Activated B cell treated with CpG ODN at 0.5 μM for 24 hours (primary cell): ENCODE measurements at places on chromosomes 5 and 9. TPM values are rescaled to one million over a fixed set of nuclear protein-coding genes. Genes with fewer than 3 reads are reported as not detected.

DNA sequence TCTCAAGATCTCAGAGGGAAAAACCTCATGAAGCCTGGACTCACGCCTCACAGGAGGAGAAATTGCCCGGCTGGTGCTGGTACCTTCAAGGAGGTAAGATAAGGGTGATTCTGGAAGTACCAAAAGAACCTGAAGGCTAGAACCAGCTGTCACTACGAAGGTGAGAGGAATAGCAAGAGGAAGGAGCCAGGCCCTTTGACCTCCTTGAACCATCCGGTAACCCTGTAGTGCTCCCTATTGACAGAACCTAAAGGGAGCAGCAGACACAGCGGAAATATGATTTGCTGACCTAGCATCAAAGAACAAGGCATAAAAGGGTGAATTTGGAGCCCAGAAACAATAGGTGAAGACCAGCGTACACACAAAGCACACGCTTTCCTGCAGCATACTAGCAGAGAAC is 92.2 kb downstream of the DOCK8 start:
- H3K27ac ChIP-seq = peak overlapping the region; percentile 46
- no peak for DNase-seq
- H3K36me3 ChIP-seq = peaks cover 81% of the 10 kb centered on the region
- no peaks in the 10 kb centered on the region for H3K27me3 ChIP-seq
- no peak overlapping the region for H3K4me3 ChIP-seq
- no peaks in the 10 kb centered on the region for H3K4me1 ChIP-seq

TNFSF15 gene
- 0.10 and 0.22 TPM in 2 replicates for total RNA-seq

DNA sequence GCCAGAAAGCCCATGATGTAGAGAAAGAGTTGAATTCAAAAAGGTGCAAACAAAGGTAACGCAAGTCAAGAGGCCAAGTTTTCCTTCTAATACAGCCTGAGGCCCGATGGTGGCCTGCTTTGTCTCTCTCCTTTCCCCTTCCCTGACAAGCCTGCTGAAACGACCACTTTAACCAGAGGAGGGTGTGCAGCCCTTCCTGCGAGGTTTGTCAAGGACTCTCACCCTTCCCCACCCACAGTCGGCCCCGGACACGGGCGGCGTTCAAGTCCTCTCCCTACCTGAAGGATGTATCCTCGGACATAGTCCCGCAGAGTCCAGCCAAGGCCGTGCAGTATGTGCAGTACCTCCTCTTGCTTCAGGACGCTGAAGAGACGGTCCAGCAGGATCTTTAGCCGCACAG is 318.2 kb downstream of the BNC2 start:
- no peak overlapping the region for H3K4me3 ChIP-seq
- H3K4me1 ChIP-seq = no peaks in the 10 kb centered on the region
- H3K27me3 ChIP-seq = no peaks in the 10 kb centered on the region
- DNase-seq = no peak

GRCh38 chr9:70600506-70600905 is 186.0 kb upstream of the KLF9 start:
- no peaks in the 10 kb centered on the region for H3K36me3 ChIP-seq
- no peak overlapping the region for H3K4me3 ChIP-seq
- peaks cover 3% of the 10 kb centered on the region for H3K27me3 ChIP-seq
- no peak for DNase-seq

DNA sequence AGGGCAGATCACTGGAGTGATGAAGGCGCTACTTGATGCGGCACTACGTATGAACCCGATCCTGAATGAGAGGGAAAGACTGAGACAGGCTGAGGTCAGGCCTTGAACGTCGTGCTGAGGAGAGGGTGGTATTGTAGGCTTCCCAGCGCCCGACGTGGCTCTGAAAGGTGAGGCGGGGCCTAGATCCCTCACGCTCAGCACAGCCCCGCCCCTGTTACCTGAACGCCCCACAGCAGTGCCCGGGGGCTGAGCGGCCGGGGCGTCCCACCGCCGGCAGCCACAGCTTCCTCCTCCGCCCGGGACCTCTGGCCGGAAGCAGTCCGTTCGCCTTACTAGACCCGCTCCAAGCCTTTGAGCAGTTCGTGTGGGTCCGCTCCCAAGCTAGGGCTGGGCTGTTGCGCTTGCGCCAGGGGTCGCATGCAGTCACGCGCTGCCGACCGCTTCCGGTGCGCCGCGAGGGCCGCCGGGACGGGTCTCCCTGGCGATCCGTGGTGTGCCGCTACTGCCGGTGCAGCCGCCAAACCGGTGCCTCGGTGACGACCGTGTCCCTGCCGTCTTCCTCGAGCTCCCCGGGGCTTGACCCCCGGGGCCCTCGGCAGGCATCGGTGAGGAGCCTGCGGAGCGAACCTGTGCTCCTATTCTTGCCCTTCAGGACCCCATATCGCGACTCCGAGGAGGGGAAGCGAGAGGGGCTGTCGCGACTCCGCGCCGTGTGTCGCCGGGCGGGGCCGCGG is at the start of the genes HMGXB3 and TIGD6:
HMGXB3 (plus strand) TSS at position 484 of the 734 bp plus-strand sequence. CDS start 4,114 bp downstream, outside the sequence.
TIGD6 (minus strand) TSS at position 399 of the 734 bp plus-strand sequence. CDS start 4,306 bp downstream, outside the sequence.
- DNase-seq = peak; percentile 87
- peaks cover 28% of the 10 kb centered on the region for H3K4me1 ChIP-seq
- H3K27me3 ChIP-seq = no peaks in the 10 kb centered on the region
- peak within 1 kb of the TSS; percentile 91 for H3K27ac ChIP-seq
- peaks cover 34% of the 10 kb centered on the region for H3K36me3 ChIP-seq
- H3K4me3 ChIP-seq = peak within 1 kb of the TSS; percentile 95

GRCh38 chr5:109805472-109805871 is 115.7 kb downstream of the MAN2A1 start:
- no peaks in the 10 kb centered on the region for H3K27me3 ChIP-seq
- no peak overlapping the region for H3K4me3 ChIP-seq
- peaks cover 45% of the 10 kb centered on the region for H3K36me3 ChIP-seq
- no peak for DNase-seq
- no peaks in the 10 kb centered on the region for H3K4me1 ChIP-seq

PRRT1B gene
- not detected in 2 replicates for total RNA-seq

- no peak for DNase-seq
- no peaks in the 10 kb centered on the region for H3K27me3 ChIP-seq
- no peak overlapping the region for H3K4me3 ChIP-seq
- H3K27ac ChIP-seq = peak overlapping the region; percentile 35
- H3K36me3 ChIP-seq = peaks cover 50% of the 10 kb centered on the region
Observed at GRCh38 chr5:131324303-131324702, 60.5 kb downstream of the CDC42SE2 start.

DNA sequence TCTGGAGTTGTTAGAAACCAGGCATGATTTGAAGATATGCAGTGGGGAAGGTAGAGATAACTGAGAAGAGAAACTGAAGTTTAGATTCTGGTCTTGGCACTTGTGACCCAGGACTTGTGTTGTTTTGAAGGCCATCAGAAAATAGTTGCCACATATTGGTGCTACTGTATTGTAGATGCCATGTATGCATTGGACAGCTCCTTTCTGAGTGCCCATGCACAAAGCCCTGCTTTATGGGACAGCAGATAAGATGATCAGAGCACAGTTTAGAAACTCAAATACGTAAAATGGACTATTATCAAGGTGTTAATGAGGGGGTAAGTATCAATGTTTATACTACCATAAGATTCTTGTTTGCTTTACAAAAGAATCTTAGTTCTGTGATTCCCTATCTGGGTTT is 84.9 kb downstream of the KIF4B start:
- no peak overlapping the region for H3K27ac ChIP-seq
- H3K4me3 ChIP-seq = no peak overlapping the region
- no peaks in the 10 kb centered on the region for H3K4me1 ChIP-seq

DNA sequence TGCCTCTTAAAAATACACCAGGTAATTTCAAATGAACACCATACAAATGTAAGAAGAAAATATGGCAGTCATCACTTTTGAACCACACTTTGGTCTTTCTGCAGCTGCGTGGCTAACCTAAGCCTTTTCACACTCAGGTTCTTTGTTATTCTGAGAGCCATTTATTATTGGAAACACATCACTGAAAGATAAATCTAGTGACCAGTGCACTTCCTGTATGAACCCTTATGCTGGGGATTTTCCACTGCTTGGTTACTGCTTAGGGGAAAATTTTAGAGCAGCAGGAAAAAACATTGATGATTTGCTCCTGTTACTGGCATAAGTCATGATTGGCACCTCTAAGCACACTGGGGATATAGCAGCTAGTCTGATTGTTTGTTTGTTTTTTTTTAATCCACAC is 58.6 kb upstream of the RANBP3L start:
- no peaks in the 10 kb centered on the region for H3K27me3 ChIP-seq
- DNase-seq = no peak
- no peak overlapping the region for H3K27ac ChIP-seq
- H3K4me3 ChIP-seq = no peak overlapping the region
- H3K36me3 ChIP-seq = no peaks in the 10 kb centered on the region
- H3K4me1 ChIP-seq = no peaks in the 10 kb centered on the region

DNA sequence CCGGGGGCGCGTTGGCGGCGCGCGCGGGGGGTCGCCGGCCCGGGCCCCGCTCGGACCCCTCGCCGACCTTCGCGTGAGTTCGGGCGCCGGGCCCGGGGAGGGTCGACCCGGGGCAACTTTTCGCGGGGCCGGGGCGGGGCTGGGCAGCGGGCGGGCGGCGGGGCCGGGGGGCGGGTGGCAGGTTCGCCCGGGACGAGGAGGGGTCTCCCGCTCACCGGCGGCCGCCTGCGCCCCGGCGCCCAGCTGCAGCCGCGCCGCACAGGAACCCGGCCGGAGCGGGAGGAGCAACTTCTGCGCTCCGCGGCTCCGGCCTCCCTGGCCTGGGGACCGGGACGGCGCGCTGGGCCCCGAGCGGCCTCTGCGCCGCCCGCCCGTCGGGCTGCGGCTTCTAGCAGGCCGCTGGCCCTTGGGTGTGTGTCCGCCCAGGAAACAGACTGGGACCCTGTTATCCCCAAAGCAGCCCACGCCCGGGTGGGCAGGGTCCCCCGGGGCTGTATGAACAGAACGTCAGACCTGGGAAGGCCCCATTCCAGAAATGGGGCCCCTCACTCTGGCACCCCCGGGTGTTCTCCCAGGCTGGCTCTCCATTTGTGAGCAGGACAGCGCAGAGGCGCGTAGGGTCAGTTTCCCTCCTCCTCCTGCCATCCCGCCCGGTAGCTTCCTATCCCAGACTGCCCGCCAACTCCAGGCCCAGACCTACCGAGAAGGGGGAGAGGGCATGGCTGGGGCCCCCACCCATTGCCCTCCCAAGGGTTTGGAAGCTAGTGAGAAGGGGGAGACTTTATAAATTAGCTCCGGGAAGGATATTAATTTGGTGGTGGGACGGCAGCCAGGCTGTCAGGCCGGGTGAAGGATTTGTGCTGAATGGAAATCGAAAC is 708 bp downstream of the RXRA start:
- no peaks in the 10 kb centered on the region for H3K27me3 ChIP-seq
- no peak overlapping the region for H3K27ac ChIP-seq
- H3K4me3 ChIP-seq = peak overlapping the region; percentile 55
- peaks cover 11% of the 10 kb centered on the region for H3K4me1 ChIP-seq
- no peaks in the 10 kb centered on the region for H3K36me3 ChIP-seq
- DNase-seq = no peak

GRCh38 chr5:41896230-41896629 is 7.9 kb upstream of the RIMOC1 start:
- H3K4me3 ChIP-seq = no peak overlapping the region
- DNase-seq = no peak
- peaks cover 32% of the 10 kb centered on the region for H3K27me3 ChIP-seq
- H3K36me3 ChIP-seq = no peaks in the 10 kb centered on the region
- no peak overlapping the region for H3K27ac ChIP-seq

CAMK2A gene
- not detected in 2 replicates for total RNA-seq

DNA sequence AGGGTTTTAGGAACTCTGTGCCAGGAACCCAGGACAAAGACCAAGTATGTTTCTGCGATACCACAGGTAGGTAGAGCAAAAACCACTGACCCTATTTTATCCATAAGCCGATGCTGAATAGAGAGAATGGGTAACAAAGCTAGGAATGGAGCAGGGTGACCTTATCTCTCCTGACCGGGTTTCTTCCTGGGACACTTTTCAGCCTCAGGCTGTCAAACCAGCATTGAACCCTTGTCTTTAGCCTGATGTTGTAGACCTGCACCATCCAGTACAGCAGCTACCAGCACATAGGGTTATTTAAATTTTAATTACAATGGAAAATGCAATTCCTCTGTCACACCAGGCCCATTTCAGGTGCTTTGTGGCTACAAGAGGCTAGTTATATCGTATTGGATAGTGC is 43.1 kb upstream of the DMRT3 start:
- no peaks in the 10 kb centered on the region for H3K36me3 ChIP-seq
- H3K27ac ChIP-seq = no peak overlapping the region
- H3K4me3 ChIP-seq = no peak overlapping the region
- no peaks in the 10 kb centered on the region for H3K4me1 ChIP-seq
- DNase-seq = no peak

DNA sequence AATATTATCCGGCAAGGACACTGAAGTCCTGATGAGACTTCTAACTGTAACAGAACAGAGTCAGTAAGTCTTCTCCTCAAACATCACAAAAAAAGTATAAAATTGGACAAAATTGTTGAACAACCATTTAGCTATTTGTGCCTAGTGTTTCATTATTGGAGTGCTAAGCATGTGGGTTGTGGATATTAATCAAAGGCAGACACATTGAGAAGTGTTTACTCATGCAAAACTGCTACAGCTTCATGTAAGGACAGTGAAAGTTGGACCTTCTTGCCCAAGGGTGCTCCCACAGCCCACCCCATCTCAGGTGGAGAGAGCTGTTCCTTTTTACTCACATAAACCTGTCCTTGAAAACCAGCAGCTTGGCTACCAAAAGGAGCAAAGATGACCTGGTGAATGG is 355.1 kb upstream of the DAB2 start:
- no peak for DNase-seq
- no peak overlapping the region for H3K27ac ChIP-seq
- no peaks in the 10 kb centered on the region for H3K27me3 ChIP-seq
- no peaks in the 10 kb centered on the region for H3K4me1 ChIP-seq

GRCh38 chr9:18564018-18564880 is 90.3 kb downstream of the ADAMTSL1 start:
- no peaks in the 10 kb centered on the region for H3K27me3 ChIP-seq
- H3K36me3 ChIP-seq = no peaks in the 10 kb centered on the region
- no peaks in the 10 kb centered on the region for H3K4me1 ChIP-seq
- DNase-seq = no peak

- no peak for DNase-seq
- no peaks in the 10 kb centered on the region for H3K4me1 ChIP-seq
- H3K27ac ChIP-seq = no peak overlapping the region
- H3K27me3 ChIP-seq = no peaks in the 10 kb centered on the region
- H3K4me3 ChIP-seq = no peak overlapping the region
- no peaks in the 10 kb centered on the region for H3K36me3 ChIP-seq
Observed at GRCh38 chr9:89639367-89639795, 34.6 kb downstream of the GADD45G start.

- no peaks in the 10 kb centered on the region for H3K27me3 ChIP-seq
- no peaks in the 10 kb centered on the region for H3K4me1 ChIP-seq
- no peak overlapping the region for H3K27ac ChIP-seq
- H3K36me3 ChIP-seq = no peaks in the 10 kb centered on the region
Observed at GRCh38 chr5:33781286-33781685, 110.5 kb downstream of the ADAMTS12 start.

ANKRD34B gene
- not detected in 2 replicates for total RNA-seq

- H3K4me3 ChIP-seq = no peak overlapping the region
- no peaks in the 10 kb centered on the region for H3K36me3 ChIP-seq
- H3K4me1 ChIP-seq = peaks cover 88% of the 10 kb centered on the region
- H3K27ac ChIP-seq = peak overlapping the region; percentile 38
Observed at GRCh38 chr5:56684159-56684558, 131.2 kb upstream of the MAP3K1 start.

GRCh38 chr5:114504560-114504959 is 142.7 kb downstream of the KCNN2 start:
- H3K4me3 ChIP-seq = no peak overlapping the region
- H3K36me3 ChIP-seq = no peaks in the 10 kb centered on the region
- DNase-seq = no peak
- no peak overlapping the region for H3K27ac ChIP-seq
- H3K27me3 ChIP-seq = no peaks in the 10 kb centered on the region
- H3K4me1 ChIP-seq = no peaks in the 10 kb centered on the region
